ENCODE measurements at places on chromosomes 2 and 18.

DNA sequence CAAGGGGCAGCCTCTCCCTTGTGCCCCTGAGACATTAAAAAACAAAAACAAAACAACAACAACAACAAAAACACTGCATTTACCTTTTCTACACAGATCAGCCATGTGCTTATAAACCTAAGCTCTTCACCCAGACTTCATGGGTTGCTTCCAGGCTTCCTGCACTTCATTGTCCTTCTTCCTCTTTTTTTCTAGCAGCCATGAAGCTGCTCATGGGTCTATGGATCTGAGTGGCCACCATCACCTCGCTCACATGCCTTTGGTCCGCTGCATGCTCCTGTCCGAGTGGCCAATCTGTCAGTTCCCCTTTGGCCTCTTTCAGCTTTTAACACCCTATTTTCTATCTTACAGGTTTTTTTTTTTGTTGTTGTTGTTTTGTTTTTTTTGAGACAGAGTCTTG is 9.0 kb upstream of the TET3 start:
- no peak for DNase-seq

GRCh38 chr2:71452565-71452964 is 796 bp upstream of the DYSF start:
- peak; percentile 69 for DNase-seq

- DNase-seq: no peak
These were observed 3.5 kb upstream of the GALNT5 start for GRCh38 chr2:157254041-157254440.

GRCh38 chr2:234881413-234882241 is 70.2 kb upstream of the SH3BP4 start:
- DNase-seq: peak; percentile 57

- DNase-seq: no peak
These were observed 535.5 kb downstream of the TNS1 start for GRCh38 chr2:217467331-217467730.
